ENCODE measurements at places on chromosomes 13 and 19. TPM values are rescaled to one million over a fixed set of nuclear protein-coding genes. Genes with fewer than 3 reads are reported as not detected.

DNA sequence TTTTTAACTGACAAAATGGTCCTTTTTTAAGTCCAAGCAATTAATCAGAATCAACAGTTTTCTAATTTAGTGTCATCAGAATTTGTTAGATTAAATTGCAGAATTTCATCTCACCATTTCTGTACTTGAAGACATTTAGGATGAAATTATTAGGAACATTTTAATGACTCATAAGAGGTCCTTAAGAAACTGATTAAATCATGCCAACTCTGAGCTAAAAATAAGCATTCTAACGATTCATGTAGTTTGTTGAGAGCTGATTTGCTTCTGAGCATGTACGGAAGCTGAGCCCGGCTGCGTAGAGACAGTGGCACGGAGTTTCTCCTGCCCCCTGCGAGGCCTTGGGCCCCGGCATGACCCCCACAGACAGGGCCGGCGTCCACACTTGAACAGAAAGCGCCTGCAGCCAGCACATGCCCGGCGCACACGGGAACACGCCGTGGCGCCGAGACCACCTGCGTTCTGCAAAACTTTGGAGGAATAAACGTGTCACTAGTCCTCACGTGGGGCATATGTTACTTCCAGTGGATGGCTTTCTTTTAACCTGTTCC is 89.7 kb upstream of the MCF2L start:
- DNase-seq = peak; percentile 7
- no peaks in the 10 kb centered on the region for H3K27me3 ChIP-seq
- no peak overlapping the region for H3K27ac ChIP-seq
- H3K36me3 ChIP-seq = no peaks in the 10 kb centered on the region
- H3K4me1 ChIP-seq = no peaks in the 10 kb centered on the region

GRCh38 chr13:33694546-33694945 is 123.4 kb upstream of the RFC3 start:
- no peaks in the 10 kb centered on the region for H3K36me3 ChIP-seq
- no peaks in the 10 kb centered on the region for H3K4me1 ChIP-seq
- H3K4me3 ChIP-seq = no peak overlapping the region
- H3K27ac ChIP-seq = no peak overlapping the region
- no peaks in the 10 kb centered on the region for H3K27me3 ChIP-seq

DNA sequence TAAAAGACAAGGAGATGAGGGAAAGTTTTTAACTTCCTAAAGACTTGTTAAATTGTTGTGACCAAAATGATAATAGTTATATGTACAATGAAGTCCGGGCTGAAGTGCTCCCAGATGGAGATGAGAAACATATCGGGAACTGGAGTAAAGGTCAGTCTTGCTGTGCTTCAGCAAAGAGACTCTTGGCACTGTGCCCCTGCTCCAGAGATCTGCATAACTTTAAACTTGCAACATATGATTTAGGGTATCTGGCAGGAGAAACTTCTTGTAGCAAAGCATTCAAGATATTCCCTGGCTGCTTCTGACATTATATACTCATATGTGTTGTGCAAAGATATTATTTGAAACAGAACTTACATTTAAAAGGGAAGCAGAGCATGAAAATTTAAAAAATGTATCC is 786.6 kb upstream of the SLITRK6 start:
- no peaks in the 10 kb centered on the region for H3K36me3 ChIP-seq
- H3K27ac ChIP-seq = no peak overlapping the region
- no peaks in the 10 kb centered on the region for H3K27me3 ChIP-seq
- no peak for DNase-seq
- H3K4me3 ChIP-seq = no peak overlapping the region

The PPAN gene
- polyA plus RNA-seq = 60.8 TPM
